ENCODE measurements at places on chromosomes 12 and 14.
A peak's percentile ranks its signal among the peaks of the same experiment; 100 is the strongest.

- DNase-seq: no peak
These were observed 934 bp upstream of the TAPBPL start for GRCh38 chr12:6450869-6451347.

DNA sequence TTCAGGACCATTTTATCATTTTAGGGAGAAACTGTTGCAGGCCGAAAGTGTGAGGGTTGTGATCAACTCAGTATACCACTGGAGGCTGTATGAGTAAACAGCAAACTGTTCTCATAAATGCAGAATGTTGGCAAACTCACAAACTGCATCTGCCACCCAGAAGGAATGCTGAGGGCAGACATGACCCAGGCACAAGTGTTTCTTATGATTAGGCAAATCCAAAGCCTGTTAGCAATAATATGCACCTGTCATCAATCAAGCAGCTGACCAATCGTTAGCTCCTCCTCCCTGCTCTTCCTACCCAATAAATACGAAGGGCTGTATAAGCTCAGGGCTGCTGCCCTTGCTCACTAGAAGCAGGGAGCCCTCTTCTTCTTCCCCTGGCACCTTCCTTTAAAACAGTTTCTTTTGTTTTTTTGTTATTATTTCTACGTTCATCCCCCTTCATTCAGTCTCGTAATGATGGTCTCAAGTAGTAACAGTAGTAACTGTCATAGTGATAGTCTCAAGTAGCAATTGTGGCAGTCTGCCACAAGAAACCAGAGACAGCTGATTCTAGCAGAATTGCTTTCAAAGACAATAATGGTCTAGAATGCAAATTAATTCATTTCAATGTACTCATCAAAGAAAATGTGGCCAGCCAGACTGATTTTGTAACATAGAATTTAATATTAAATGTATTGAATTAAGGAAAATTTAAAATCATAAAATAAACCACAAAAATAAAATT, 15.2 kb upstream of the CCDC175 start:
- DNase-seq: no peak

GRCh38 chr14:35140718-35141581, 18.6 kb downstream of the PRORP start:
- peak; percentile 10 for DNase-seq

DNA sequence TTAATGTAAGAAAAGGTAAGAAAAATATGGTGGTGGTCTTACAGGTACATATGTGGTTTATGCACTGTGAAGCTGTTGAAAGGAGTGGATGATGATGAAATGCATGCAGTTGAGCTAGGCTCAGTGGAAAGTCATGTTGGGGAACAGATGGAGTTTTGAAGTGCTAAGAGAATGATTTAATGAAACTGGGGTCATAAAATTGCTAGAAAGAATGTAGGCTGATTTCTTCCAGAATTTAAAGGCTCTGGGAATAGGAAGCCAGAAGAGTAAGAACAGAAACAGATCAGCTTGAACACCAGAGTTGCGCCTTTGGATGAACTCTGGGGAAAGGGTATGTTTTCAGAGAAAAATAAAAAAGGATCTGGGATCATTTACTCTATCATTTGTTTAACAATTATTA, 146.5 kb downstream of the MON2 start:
- no peak for DNase-seq

DNA sequence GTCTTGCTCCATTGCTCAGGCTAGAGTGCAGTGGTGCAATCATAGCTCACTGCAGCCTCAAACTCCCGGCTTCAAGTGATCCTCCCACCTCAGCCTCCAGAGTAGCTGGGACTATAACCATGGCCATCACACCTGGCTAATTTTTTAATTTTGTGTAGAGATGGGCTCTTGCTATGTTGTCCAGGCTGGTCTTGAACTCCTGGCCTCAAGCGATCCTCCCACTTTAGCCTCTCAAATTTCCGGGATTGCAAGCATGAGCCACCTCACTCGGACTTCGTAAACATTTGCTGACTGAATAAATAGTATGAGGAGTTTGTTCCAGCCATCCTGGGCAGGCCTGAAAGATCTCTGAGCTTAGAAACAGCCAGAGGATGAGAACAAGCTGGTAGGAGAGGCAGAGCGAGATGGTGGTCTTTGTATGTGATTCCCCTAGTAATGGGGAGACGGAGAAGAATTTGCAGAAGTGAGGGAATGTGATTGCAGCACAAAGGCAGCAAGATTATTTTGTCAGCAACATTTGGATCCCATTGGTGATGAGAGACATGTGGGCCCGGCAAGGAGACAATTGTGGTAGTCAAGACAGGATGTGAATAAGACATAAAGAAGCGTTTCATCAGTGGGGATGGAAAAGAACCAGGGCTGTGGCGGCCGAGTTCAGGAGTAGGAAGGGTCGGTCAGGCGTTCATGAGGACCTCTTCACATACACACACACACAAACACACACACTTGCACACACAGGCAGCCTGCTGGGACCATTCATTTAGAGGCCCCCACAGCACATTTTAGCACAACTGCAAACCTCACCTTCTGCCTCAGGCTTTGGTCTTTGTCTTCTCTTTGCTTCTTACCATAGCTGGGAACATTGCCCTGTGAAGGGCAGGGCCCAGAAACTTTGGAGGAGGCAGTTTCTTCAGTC, 155.5 kb downstream of the ZFP36L1 start:
- DNase-seq: no peak

DNA sequence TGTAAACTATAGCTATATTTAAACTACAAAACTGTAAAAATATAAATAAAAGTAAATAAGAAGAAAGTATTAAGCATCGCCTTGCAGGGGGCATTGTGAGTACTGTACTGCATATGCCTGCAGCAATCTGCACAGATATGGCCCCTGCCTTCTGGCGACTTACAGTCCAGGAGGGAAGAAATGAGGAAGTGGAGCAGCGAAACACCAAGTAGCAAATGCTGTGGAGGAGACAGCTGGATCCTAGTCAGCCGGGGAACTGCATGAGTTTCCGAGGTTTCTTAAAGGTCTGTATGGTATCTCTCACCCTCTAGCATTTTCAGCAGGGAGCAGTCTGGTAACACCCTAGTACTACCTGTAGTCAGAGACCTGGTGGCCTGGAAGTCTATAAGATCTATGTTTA, 256.9 kb downstream of the CACNA1C start:
- DNase-seq: no peak

- no peak for DNase-seq
These were observed 127.8 kb downstream of the DAAM1 start for GRCh38 chr14:59316151-59316830.

GRCh38 chr14:90564496-90564895, 167.7 kb downstream of the CALM1 start:
- no peak for DNase-seq

GRCh38 chr12:8969861-8970411, 19.4 kb upstream of the KLRG1 start:
- no peak for DNase-seq

DNA sequence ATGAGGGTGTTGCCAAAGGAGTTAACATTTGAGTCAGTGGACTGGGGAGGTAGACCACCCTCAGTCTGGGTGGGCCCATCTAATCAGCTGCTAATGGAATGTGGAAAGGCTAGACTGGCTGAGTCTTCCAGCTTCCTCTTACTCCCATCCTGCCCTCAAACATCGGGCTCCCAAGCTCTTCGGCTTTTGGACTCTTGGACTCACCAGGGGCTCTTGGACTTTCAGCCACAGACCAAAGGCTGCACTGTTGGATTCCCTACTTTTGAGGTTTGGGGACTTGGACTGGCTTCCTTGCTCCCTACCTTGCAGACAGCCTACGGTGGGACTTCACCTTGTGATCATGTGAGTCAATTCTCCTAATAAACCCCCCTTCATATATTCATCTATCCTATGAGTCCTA, 276.6 kb upstream of the DIO3 start:
- no peak for DNase-seq

DNA sequence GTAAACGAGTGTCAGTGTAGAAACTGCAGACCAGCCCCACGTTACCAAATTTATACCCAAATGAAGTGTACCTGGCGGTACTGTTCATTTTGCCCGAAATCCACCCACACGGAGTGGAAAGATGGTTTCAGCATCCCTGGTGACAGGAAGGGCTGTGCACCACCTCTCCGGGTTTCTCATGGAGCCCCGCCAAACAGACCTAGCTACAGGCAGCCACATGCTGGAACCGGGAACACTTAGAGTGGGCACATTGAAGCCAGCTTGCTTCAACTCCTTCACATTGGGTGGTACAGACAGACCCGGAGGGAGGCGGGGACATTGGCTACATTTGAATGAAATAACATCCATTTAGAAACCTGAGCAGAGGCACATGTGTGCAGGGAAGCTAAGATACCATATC, 84.4 kb downstream of the PPP2R5C start:
- DNase-seq: no peak

DNA sequence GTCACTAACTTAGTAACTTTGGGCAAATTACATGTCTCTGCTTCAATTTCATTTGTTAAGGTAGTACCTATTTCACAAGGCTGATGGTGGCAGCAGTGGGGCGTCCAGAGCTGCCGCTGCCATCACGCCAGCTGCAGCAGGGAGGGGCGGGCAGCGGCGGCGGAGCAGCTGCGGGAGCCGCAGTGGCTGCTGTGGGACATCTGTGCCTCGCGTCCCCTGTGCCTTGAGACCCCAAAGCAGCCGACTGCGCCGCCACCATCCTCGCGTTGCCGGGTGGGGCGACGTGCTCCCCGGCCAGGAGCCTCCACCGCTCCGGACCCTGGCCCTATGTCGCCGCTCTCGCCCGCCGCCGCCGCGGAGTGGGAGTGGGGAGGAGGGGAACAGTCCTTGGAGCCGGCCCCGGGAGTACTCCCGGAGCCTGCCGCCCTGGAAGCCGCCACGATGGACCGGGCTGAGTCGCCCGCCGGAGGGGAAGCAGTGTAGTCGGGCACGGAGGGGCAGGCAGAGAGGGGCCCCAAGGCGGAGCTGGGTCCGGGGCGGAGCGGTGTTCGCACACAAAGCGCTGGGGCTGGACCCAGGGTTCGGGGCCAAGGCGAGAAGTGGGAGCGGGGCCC, 51.4 kb downstream of the A2M start:
- DNase-seq: peak; percentile 49

DNA sequence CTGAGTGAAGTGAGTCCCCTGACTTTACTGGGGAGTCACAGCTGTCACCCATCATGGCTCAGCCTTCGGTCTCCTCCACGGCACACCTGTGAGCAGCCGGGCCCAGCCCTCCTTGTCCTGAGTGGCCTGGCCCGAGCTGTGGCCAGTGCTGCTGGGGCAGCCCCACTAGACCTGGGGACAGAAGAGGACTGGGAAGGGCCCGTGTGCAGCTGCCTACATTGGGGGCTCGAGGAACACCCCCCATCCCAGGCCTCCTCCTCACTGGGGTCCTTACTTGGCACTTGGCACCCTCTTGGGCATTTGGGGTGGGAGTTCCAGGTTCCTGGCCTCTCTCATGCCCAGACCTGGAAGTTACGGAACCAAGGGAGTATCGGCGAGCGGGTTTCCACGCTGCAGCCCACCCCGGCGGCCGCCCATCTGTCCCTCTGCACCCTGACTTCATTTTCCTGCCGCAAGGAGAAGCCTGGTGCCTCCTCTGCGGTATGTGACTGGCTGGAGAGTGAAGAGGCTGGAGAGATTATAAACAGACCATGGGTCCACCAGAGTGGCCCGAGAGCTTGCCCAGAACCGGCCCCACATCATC, 179.7 kb downstream of the KIF26A start:
- no peak for DNase-seq

- no peak for DNase-seq
These were observed 19.4 kb downstream of the ATP6V0A2 start for GRCh38 chr12:123731596-123731995.

DNA sequence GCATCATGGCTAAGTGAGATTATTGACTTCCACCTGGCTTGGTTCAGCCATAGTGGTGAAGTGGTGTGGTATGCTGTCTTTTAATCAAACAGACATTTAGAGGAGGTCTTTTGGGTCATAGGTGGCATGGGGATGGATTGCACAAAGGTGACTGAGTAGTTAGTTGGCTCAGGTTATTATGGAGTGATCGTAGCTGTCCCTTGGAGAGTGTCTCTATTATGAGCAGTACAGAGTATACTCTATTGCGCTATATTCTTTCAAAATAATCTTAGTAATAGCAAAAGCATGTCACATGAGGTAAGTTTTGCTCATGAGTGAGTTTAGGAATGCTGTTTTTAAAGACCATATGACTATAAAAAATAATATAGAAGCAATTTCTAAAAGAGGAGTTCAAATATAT, 60.4 kb downstream of the RASSF8 start:
- no peak for DNase-seq
